Activated naive CD8-positive, alpha-beta T cell treated with anti-CD3 and anti-CD28 coated beads, Interleukin-2, amount 50 U/mL, for 24 hours (primary cell): ENCODE measurements at places on chromosomes 6 and 20.

GRCh38 chr6:45727228-45727627, 288.4 kb downstream of the CLIC5 start:
- H3K36me3 ChIP-seq, result peaks cover 3% of the 10 kb centered on the region
- H3K4me3 ChIP-seq, result no peak overlapping the region
- no peak for DNase-seq
- no peak overlapping the region for H3K27ac ChIP-seq

DNA sequence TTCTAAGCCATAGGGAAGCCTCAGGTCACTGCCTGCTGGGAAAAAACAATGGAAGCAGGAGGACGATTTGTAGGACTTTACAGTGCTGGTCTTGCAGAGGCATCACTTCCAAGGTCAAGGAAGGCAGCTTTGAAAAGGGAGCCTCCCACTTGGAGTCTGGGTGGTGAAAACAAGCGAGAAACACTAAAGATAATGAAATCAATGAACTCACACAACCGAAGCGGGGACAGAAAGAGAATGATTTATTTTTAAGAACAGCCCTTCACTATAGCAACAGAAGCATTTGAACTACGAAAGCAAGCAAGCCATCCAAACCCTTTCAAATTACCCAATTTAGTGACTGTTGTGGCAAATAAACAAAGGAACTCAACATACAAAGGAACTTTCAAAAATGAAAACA, 227.5 kb downstream of the THBS2 start:
- H3K4me3 ChIP-seq, result no peak overlapping the region
- no peaks in the 10 kb centered on the region for H3K4me1 ChIP-seq
- H3K27me3 ChIP-seq, result no peaks in the 10 kb centered on the region
- DNase-seq, result no peak

DNA sequence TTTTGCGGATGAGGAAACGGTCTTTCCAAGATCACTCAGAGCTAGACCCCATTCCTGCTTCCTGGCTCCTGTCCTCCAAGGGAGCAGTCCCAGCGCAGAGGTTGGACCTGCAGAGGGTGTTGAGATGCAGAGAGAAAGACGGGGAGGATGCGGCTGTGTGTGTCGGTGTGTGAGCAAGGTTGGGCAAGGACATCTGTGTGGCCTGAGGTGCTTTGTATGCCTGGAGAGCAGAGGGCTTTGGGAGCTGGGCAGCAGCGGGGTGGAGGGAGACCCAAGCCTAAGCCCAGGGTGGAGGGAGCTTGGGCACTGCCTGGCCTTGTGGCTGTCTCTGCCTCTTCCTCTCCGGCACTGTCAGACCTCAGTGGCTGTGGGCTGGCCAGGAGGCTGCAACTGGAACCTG, 147.4 kb upstream of the RNF24 start:
- no peaks in the 10 kb centered on the region for H3K36me3 ChIP-seq
- no peak for DNase-seq
- H3K27me3 ChIP-seq, result peaks cover 8% of the 10 kb centered on the region
- H3K4me1 ChIP-seq, result peaks cover 35% of the 10 kb centered on the region

DNA sequence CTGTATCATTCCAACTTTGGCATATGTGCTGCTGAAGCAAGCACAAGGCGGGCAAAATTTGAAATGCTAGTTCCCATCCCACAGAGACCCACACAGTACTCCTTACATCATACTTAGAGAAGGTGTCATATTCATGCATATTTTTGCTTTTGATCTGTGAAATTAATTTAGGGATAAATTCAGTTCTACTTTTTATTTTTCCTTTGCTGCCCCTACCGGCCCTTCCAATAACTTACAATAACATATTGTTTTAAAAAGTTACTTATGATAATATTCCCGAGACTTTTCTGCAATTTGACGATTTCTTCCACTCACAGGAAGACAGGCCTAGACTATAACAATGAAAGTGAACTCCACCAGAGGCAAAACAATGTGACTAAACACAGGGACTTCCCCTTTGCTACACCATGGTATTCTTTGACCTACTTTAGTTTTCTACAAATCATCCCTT, 35.0 kb downstream of the SESN1 start:
- no peak for DNase-seq
- H3K27me3 ChIP-seq, result no peaks in the 10 kb centered on the region
- peaks cover 2% of the 10 kb centered on the region for H3K36me3 ChIP-seq
- peak overlapping the region; percentile 64 for H3K4me3 ChIP-seq
- peaks cover 29% of the 10 kb centered on the region for H3K4me1 ChIP-seq

- no peak overlapping the region for H3K4me3 ChIP-seq
- no peak for DNase-seq
- no peaks in the 10 kb centered on the region for H3K36me3 ChIP-seq
- H3K27me3 ChIP-seq, result no peaks in the 10 kb centered on the region
- no peaks in the 10 kb centered on the region for H3K4me1 ChIP-seq
Measured at GRCh38 chr6:128417698-128418097, 102.7 kb downstream of the PTPRK start.

GRCh38 chr6:168242940-168243225, 76.7 kb downstream of the DACT2 start:
- no peaks in the 10 kb centered on the region for H3K4me1 ChIP-seq
- no peaks in the 10 kb centered on the region for H3K27me3 ChIP-seq
- H3K4me3 ChIP-seq, result no peak overlapping the region
- no peaks in the 10 kb centered on the region for H3K36me3 ChIP-seq

- peaks cover 2% of the 10 kb centered on the region for H3K36me3 ChIP-seq
- peaks cover 4% of the 10 kb centered on the region for H3K27me3 ChIP-seq
- H3K4me1 ChIP-seq, result no peaks in the 10 kb centered on the region
- H3K4me3 ChIP-seq, result no peak overlapping the region
Measured at GRCh38 chr6:110467566-110468140, 8.8 kb downstream of the SLC22A16 start.

DNA sequence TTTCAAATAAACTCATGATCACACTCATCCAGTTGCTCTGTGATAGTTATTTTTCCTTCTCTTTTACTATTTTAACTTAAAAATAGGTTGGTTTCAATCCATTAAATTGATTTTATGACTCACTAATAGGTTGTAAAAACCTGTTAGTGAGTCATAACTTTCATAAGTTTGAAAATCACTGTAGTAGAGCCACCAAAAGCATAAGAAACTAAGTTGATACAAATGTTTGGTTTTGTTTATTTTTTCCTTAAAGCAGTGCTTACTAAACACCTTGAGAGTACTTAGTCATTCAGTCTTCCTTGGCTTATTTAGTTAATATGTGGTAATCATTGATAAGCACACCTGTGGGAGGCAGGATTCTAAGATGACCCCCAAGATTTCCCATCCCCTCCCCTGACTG, 312.1 kb upstream of the MAN1A1 start:
- H3K27ac ChIP-seq, result no peak overlapping the region
- no peak overlapping the region for H3K4me3 ChIP-seq
- H3K27me3 ChIP-seq, result no peaks in the 10 kb centered on the region
- no peaks in the 10 kb centered on the region for H3K4me1 ChIP-seq
- H3K36me3 ChIP-seq, result no peaks in the 10 kb centered on the region
- no peak for DNase-seq

DNA sequence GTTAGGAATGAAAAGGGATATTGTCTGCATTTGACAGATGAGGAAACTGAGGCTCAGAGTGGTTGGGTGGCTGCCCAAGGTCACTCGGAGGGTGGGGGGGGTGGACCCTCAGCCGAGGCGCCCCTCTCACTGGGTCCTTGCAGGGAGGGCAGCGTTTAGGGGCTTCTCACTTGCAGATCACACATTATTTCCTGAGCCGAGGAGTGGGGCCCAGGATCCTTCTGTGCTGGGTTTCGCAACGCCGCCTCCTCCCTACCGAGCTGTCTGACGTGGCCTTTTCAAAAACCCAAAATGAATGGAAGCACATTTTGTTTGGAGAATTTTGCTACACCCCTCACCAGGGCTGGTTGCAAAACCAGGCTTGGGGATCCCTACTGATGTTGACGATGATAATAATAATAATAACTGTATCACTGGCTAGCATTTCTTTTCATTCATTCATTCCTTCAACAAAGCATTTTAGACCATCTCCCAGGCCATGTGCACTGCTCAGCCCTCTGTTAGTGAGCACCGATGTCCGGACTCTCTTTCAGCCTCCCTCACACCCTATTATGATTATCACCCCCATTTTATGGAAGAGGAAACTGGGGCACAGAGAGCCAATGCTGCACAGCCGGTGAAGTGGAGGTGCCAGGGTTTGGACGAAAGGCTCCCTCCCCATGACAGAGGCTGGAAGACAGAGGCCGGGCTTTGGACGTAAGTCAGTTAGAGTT, 5.2 kb downstream of the DLGAP4 start:
- H3K27me3 ChIP-seq, result peaks cover 38% of the 10 kb centered on the region
- no peak overlapping the region for H3K4me3 ChIP-seq
- H3K27ac ChIP-seq, result no peak overlapping the region
- H3K36me3 ChIP-seq, result no peaks in the 10 kb centered on the region
- DNase-seq, result no peak

DNA sequence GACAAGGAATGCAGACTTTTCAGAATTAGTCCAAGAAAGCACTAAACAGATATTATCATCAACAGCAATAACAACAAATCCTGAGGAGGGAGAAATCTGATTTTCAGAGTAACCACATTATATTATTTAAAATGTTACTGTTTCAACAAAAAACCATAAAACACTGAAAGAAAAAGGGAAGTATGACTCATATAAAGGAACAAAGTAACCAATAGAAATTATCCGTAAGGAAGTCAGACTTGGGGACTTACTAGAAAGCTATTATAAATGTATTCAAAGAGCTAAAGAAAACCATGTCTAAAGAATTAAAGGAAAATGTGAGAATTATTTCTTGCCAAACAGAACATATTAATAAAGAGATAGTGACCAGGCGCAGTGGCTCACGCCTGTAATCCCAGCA, 98.1 kb downstream of the MYLK4 start:
- no peak for DNase-seq
- no peak overlapping the region for H3K27ac ChIP-seq
- H3K36me3 ChIP-seq, result no peaks in the 10 kb centered on the region
- H3K4me1 ChIP-seq, result no peaks in the 10 kb centered on the region
- no peak overlapping the region for H3K4me3 ChIP-seq

GRCh38 chr6:73078908-73079610, 146.2 kb downstream of the KHDC1L start:
- no peaks in the 10 kb centered on the region for H3K36me3 ChIP-seq
- no peak for DNase-seq
- H3K4me3 ChIP-seq, result no peak overlapping the region
- no peak overlapping the region for H3K27ac ChIP-seq

GRCh38 chr6:23003671-23004467, 434.5 kb downstream of the HDGFL1 start:
- H3K27me3 ChIP-seq, result peaks cover 2% of the 10 kb centered on the region
- no peak overlapping the region for H3K27ac ChIP-seq
- no peaks in the 10 kb centered on the region for H3K4me1 ChIP-seq
- DNase-seq, result no peak

DNA sequence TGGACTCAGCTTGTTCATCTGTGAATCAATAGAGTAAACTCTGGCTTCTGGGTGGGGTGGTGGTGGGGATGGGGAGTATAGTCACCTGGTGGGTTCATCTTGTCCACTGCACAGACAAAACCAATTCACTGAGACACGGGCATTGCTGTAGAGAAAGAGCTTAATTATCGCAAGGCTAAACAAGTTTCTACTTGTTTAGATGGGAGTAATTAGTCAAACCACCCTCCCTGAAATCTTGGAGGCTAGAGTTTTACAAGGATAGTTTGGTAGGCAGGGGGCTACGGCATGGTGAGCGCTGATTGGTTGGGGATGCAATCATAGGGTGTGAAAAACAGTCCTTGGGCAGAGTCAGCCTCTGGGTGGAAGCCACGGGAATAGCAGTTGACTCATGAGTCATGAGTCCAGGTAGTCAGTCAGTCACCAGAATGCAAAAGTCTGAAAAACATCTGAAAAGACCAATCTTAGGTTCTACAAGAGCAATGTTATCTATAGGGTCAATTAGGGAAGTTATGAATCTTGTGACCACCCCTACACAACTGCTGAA, 77.8 kb downstream of the STMND1 start:
- H3K36me3 ChIP-seq, result no peaks in the 10 kb centered on the region
- DNase-seq, result no peak
- no peak overlapping the region for H3K27ac ChIP-seq

DNA sequence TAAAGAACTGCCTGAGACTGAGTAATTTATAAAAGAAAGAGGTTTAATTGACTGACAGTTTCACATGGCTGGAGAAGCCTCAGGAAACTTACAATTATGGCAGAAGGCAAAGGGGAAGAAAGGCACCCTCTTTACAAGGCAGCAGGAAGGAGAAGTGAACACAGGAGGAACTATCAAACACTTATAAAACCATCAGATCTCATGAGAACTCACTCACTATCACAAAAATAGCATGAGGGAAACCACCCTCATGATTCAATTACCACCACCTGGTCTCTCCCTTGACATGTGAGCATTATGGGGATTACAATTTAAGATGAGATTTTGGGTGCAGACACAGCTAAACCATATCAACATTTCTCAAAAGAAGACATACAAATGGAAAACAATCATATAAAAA, 266.3 kb downstream of the EPM2A start:
- H3K4me3 ChIP-seq, result no peak overlapping the region
- no peak overlapping the region for H3K27ac ChIP-seq
- H3K36me3 ChIP-seq, result no peaks in the 10 kb centered on the region
- no peaks in the 10 kb centered on the region for H3K4me1 ChIP-seq
- peaks cover 2% of the 10 kb centered on the region for H3K27me3 ChIP-seq
- DNase-seq, result no peak

DNA sequence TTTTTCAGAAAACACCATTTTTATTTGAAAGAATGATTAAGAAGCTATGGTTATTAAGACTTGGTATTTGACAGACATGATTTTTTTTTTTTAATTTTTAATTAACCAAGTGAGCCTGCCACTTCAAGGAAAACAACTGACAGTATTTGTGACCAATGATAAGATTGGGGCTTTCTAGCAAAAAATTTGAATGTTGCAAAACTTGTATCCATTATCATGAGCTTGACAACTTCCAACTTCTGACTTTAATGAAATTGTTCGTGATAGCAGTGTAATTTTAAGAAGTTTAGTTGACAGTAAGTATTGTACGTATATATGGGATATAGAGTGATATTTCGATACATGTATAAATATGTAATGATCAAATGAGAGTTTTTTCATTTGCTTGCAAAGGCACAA, 21.6 kb upstream of the POM121L2 start:
- peaks cover 17% of the 10 kb centered on the region for H3K4me1 ChIP-seq
- peaks cover 30% of the 10 kb centered on the region for H3K27me3 ChIP-seq
- DNase-seq, result no peak
- peak overlapping the region; percentile 79 for H3K4me3 ChIP-seq

- H3K4me1 ChIP-seq, result peaks cover 67% of the 10 kb centered on the region
- H3K27ac ChIP-seq, result peak overlapping the region; percentile 93
- H3K4me3 ChIP-seq, result peak overlapping the region; percentile 93
- no peaks in the 10 kb centered on the region for H3K27me3 ChIP-seq
- peak; percentile 47 for DNase-seq
Measured at GRCh38 chr6:16762550-16763477, 1.6 kb upstream of the ATXN1 start.

GRCh38 chr6:29999416-29999815, 57.1 kb downstream of the HLA-A start:
- DNase-seq, result no peak
- no peaks in the 10 kb centered on the region for H3K36me3 ChIP-seq
- H3K4me3 ChIP-seq, result no peak overlapping the region
- no peaks in the 10 kb centered on the region for H3K27me3 ChIP-seq
- H3K4me1 ChIP-seq, result no peaks in the 10 kb centered on the region

GRCh38 chr6:92762443-92763273, 656.7 kb downstream of the EPHA7 start:
- no peaks in the 10 kb centered on the region for H3K4me1 ChIP-seq
- no peaks in the 10 kb centered on the region for H3K36me3 ChIP-seq
- no peaks in the 10 kb centered on the region for H3K27me3 ChIP-seq
- H3K4me3 ChIP-seq, result no peak overlapping the region
